ENCODE measurements at places on chromosomes 6 and 20.

- DNase-seq: no peak
Measured at GRCh38 chr6:22221630-22222029, 75.2 kb downstream of the PRL start.

DNA sequence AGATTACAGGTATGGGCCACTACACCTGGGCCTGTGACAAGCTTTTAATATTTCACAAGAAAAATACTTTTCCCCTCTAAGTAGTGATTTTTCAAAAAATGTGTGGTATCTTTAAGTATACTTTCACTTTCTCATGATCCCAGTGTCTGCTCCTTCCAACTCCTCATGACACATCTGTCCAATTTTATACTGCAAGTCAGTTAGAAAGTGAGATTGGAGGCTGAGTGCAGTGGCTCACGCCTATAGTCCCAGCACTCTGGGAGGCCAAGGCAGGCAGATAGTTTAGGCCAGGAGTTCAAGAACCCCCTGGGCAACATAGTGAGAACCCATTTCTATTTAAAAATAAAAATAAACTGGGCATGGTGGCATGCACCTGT, 20.2 kb downstream of the PIM1 start:
- no peak for DNase-seq

GRCh38 chr20:9285617-9286016, 216.7 kb downstream of the PLCB4 start:
- DNase-seq: no peak

DNA sequence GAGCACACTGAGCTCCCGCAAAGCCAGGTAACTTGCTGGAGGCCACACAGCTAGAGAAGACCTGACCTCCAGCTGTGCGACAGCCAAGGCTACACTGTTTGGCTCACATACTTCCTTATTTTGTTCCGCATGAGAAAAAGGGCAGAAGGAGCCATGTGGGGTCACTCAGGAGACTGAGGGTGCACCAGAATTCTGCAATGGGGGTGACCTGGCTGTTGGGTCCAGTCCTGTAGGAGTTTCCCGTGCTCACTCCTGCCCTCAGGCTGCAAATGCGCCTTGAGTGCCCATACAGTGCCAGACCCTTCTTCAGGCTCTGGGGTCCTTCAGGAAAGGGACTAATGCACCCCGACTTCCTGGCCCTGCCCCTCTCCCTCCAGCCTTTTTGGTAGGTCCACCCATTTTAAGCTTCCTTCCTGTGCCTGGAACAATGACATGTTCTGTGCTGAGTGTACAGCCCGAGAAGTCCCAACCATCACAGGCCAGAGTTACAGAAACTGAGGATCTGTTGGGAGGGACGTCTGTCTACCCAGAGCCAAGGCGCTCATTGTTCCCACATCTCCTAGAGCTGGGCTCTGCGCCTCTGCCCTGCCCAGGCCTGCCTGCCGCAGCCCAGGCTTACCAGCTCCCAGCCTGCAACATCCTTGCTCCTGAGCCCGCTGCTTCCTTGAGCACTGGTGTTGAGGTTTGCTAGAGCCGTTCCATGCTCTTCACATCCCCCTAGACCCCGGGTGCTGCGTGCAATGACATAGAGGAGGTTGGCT, 33.5 kb upstream of the CD93 start:
- DNase-seq: no peak

DNA sequence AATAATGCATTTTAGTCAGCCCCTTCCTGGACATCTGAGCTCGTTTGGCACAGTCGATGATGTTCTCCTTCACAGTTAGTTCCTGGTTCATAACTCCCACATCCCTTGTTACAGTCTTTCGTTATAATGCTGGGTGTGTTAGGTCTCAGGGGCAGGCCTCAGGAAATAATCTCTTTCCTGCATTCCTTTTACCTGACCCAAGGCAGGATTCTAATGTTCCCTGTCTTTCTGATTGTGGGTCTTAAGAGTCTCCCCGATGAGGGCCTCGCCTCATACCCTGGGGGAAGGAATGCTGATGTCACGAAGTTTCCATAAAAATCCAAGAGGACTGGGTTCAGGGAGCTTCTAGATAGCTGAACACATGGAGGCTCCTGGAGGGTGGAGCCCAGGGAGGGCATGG, 104.0 kb upstream of the CARMIL1 start:
- no peak for DNase-seq

GRCh38 chr6:4180652-4181255, 45.4 kb upstream of the ECI2 start:
- DNase-seq: no peak

- DNase-seq: no peak
Measured at GRCh38 chr6:170317076-170317475, 10.5 kb downstream of the FAM120B start.

DNA sequence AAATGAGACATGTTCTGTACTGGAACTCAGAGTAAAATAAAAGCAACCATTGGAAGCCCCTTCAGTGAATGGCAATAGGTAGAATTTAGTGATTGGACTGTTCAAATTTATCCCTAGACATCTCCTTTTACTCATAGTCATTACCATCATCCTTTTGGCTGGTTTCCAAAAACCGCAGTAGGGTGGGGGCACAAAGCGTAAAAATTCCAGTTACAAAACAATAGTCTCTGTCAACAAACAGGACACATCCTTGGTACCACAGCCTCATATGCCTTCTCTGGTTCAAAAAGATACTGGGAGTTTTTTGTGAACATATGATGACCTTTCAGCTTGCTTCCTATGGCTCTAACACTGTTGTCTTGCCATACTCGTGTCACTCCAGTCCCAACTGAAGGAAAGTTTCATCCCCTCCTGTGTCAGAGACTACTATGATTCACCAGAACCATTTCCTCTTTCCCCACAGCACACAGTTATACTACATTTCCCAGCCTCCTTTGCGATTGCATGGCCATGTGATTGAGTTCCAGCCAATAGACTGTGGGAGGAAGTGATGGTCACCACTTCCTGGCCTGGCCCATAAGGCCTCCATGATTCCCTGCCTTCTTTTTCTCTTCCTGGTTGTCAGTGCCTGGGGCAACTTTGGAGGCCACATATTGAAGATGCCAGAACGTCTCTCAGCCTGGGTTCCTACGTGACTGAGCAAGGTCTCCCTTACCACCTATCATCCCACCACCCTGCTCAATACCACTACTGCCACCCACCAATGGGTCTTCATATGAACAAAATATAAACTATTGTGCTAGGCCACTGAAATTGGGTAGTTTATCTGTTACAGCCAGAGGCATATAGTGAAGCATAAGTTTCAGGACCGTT, 162.4 kb downstream of the ID4 start:
- no peak for DNase-seq

- no peak for DNase-seq
Measured at GRCh38 chr6:137309078-137309762, 90.0 kb upstream of the IFNGR1 start.

DNA sequence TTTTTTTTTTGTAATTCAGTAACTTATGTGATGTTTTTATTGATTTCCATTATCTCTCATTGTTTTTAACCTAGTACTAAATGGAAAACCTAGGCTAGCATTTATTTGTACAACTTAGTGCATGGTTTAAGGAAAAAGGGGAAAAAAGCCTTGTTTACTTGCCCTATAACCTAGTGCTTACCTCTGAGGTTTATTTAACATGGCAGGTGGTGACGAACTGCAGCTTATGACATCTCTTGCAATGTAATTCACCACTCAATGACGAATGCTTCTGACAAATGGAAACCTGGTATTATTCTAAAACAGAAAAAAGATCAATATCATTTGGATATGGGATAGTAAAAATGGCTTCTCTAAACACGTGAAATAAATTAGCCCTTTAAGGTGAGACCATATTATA, 618.6 kb upstream of the FLRT3 start:
- DNase-seq: no peak

DNA sequence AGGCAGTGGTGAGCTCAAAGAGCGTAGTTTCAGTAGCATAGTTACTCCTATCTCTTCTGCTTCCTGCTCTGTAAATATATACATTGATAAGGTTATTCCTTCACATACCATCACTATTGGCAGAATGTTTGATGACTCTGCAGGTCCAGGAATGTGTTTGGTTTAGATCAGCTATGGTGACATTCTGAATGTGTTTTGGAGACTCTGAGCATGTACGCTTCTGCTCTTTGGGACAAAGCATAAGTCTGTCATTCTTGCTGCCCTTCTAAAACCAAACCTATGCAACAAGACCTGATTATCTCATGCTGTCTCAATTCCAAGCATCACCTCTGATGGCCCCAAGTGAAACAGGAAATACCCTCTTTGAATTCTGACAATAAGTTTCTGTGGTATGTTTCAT, 1074.3 kb downstream of the KIF16B start:
- DNase-seq: no peak

DNA sequence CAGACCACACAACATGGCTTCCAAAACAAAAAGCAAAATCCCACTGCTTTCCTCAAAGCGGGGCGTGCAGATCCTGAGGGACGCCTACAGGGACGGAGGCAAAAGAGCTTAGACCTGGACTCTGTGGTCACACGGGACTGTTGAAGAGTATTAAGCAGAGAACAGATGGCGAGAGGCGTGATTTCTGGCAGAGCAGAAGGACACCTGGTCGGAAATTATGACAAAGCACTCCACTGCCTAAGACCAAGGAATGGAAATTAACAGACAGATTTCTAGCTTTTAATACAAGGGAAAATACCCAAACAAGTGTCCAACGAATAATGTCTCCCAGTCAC, 15.4 kb downstream of the CST7 start:
- DNase-seq: no peak

DNA sequence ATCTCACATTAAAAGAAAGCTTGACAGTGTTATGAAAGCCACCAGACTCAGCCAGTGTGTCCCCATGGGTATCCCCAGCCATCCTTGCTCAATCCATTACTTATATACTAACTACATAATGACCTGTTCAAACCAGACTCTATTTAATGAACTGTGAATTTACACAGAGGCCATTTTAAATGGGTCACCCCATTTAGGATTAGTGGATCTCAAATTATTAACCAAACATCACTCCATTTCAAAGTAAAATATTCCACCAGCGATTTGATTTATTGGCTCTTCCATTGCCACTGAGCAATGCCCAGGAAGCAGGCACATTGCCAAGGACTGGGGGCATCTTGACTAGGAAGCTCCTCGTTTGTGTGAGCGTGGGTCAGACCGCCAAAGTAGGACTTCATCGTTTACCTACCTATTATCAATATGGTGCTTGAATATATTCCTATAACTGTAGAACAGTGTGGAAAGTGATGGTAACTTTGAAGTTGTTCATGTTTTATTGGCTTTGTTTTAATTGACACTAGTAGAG, 15.5 kb upstream of the NPEPL1 start:
- DNase-seq: no peak

- no peak for DNase-seq
Measured at GRCh38 chr6:85867595-85867994, 224.9 kb upstream of the SYNCRIP start.

GRCh38 chr6:112557435-112557834, 210.3 kb downstream of the RFPL4B start:
- DNase-seq: no peak

- DNase-seq: no peak
Measured at GRCh38 chr6:47276377-47276776, 33.3 kb downstream of the TNFRSF21 start.

- no peak for DNase-seq
Measured at GRCh38 chr6:166411721-166412151, 29.0 kb upstream of the MPC1 start.

- DNase-seq: peak; percentile 27
Measured at GRCh38 chr6:52664186-52664990, 6.5 kb upstream of the TMEM14A start.

GRCh38 chr6:16434885-16435284, 196.5 kb downstream of the GMPR start:
- DNase-seq: no peak

DNA sequence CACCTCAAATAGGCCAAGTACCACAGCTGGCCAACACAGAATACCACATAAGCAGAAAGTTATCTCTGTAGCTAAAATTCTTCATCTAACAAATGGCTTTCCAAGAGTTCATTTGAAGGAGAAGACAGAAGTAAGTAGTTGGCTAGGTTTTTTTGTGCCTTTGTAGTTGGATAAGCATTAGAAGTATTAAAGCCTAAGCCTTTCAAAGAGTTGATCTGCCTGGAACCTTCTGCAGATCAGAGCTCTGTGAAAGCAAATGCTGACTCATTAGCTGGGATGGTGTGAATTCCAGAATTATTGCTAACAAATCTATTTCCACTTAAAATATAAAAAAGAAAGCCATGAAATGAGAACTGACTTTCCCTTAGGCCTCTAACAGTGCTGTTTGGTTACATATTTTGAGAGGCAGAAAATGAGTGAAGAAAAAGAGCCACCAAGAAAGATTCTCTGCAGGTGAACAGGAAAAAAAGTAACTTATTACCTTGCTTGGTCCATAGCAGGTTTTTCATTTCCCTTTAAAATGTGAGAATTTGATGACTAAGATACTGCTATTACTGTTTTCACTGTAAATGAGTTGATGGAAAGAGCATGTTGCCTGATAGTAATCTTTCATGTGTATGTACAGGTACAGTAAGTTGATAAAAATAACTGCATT, 763.2 kb upstream of the FLRT3 start:
- no peak for DNase-seq

DNA sequence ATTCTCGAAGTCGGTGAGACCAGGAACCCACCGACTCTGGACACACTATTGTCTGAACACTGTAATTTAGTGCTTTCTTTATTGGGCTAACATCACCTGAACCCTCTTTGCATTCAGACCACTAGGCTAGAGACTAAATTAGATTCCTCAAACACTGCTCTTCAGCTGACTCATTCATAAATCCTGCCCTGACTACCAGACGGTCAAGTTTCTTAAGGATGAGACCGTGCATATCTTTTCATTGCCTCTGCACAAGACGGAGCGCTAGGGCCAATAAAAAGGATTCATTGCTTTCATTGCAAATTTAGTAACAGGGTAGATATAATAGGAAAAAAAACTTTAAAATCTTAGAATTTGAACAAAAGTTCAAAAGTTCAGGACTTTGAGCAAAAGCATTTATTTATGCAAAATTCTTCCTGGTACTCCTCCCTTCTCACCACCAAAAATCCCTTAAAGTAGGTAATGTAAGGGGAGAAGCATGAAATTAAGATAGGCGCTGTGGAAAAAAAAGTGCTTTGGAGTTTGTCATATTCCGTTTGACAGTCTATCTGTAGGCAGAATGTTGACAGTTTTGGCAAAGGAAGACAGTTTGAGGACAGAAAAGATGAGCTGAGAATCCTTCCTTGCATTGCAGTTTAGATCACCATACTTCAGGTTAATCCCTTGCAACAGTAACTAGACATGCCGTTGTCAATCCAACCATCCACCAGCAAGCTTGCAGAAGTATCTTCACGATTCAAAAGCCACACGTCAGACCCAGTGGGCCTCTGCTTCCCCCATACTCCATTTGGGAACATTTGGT, 328.6 kb upstream of the JARID2 start:
- no peak for DNase-seq

Data from cortex of kidney (tissue), 1 donor.